ENCODE measurements at places on chromosomes 1 and 21. TPM values are rescaled to one million over a fixed set of nuclear protein-coding genes. Genes with fewer than 3 reads are reported as not detected.
A peak's percentile ranks its signal among the peaks of the same experiment; 100 is the strongest.

The DTL gene
- total RNA-seq, result 2.0 TPM

The RGS7 gene
- not detected for total RNA-seq

The SLC2A5 gene
- 6.4 TPM for total RNA-seq

The DCDC2B gene
- not detected for total RNA-seq

The EPHX1 gene
- 78.6 TPM for total RNA-seq

The ATP1A4 gene
- 0.19 TPM for total RNA-seq

The SLC6A9 gene
- 12.6 TPM for total RNA-seq

The ZNF695 gene
- 0.44 TPM for total RNA-seq

The DCST1 gene
- total RNA-seq, result not detected

The AQP10 gene
- total RNA-seq, result not detected

The HSPG2 gene
- total RNA-seq, result 510 TPM

The TOR1AIP2 gene
- total RNA-seq, result 80.5 TPM

The KRTAP10-8 gene
- total RNA-seq, result not detected

The DNAJC6 gene
- total RNA-seq, result 5.8 TPM

DNA sequence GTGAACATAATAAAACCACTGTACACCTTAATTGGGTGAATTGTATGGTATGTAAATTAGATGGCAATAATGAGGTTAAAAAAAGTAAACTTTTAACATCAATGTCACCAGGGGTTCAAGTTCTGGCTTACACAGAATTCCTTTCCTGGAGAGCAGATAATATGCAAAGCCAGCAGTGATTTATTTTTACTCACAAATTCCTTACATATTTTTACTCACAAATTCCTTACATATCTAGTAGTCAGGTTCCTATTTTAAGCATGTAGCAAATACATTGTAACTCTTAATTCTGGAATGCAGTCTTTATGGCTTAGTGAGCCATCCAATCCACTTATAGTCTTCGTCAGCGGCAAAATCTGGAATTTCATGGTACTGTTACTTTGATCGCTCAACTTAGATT lies 1.3 kb upstream of the UBE4B start:
- peak; percentile 43 for DNase-seq

DNA sequence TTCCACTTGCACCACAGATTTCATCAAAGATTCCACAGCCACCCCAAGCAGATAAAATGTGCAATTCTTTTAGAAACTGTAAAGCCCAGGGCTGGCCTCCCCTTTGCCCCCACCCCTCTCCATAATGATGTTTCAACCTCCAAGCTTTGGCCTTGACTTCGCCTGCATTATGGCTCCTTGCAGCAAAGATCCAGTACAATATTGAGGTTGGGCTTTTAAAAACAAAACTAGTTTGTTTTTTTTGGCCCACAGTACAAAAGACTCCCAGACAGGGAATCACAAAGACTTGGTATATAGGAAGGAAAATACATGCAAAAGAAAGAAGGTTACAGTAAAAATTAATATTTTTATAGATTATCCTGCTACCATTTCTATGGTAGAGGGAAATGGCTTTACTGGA lies 356.5 kb upstream of the PTBP2 start:
- no peak for DNase-seq

DNA sequence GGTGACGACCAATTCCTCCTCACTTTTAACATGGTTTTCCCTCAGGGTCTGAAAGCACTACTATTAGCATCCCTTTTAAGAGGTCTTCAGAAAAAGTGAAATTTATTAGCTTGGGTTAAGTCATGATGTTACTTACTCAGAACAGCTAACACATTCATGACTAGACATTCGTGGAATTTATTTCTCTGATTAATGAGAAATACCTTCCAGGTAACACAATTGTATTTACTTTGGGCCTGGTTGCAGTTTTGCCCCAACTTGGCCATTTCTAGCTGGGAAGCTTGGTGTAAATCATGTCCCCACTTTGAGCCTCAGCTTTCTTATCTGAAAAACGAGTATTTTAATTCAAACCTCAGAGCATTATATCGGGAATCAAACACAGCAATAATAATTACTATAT lies 119.2 kb upstream of the SPATA6 start:
- DNase-seq, result no peak

GRCh38 chr1:226987179-226987536 lies 47.1 kb downstream of the COQ8A start:
- no peak for DNase-seq

- no peak for DNase-seq
Measured at GRCh38 chr1:154524881-154525280, 22.7 kb upstream of the SHE start.

DNA sequence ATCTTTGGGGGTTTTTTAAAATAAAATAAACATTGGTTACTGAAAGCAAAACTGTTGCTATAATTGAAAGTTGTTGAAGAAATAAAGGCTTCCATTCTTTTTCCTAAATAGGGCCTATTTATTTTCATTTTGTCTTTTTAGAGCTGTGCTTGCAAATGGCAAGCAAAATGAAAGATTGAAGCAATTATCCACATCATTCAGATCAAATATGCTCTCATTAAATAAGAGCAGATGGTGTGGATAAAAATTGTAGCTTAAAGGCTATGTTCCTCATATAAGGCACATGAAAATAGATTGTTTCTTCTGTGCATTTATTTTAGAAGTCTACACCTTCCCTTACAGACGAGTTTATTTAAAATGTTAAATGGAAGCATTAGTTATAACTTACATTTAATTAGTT lies 1317.7 kb downstream of the MRPL39 start:
- no peak for DNase-seq

DNA sequence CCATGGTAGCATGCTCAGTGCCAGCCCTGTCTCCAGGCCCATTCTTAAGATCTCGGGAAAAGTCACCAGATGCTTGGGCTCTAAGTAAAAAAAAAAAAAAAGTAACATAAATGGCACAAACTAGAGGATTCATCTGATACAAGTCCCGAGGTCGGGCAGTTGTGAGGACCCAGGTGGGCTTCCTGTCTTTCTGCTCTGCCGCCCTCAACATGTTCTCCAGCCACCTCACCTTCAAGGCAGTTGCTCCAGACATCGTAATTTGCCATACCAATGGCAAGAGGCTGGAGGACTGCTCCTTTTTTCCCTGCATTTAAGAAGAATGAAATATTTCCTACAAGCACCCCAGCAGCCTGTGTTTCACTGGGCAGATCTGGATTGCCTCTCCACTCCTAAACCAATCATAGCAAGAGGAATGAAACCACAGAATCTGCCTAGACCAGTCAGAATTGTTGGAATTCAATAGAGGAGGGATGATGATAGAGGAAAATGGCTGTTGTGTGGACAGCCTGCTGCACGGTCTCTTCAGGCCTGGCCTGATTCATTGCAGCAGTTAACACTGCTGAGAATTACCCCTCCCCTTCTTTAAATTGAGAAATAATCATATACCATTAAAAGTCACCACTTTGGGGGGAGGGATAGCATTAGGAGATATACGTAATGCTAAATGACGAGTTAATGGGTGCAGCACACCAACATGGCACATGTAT lies 5.4 kb downstream of the HMGN2 start:
- no peak for DNase-seq

GRCh38 chr1:15323351-15323988 lies 76.4 kb downstream of the FHAD1 start:
- peak; percentile 82 for DNase-seq

DNA sequence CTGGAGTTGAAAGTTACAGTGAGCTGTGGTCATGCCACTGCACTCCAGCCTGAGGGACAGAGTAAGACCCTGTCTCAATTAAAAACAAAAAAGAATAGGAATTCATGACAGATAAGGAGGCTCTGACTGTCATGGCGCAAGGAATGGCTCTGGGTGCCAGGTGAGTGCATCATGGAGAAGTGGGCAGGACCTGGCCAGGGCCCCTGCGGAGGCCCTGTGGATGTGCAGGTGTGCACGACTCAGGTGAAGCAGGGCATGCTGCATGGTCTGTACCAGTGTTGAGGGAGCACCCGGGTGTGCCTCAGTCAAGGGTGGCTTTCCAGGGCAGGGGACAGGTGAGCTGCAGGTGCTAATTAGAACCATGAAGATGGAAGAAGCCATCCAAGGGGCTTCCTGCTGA lies 14.0 kb downstream of the SLC1A7 start:
- DNase-seq, result no peak

- DNase-seq, result no peak
Measured at GRCh38 chr1:156727926-156728598, at the start of gene METTL25B. Gene METTL25B (plus strand): TSS chr1:156728469. CDS start chr1:156729105, 636 bp downstream.

DNA sequence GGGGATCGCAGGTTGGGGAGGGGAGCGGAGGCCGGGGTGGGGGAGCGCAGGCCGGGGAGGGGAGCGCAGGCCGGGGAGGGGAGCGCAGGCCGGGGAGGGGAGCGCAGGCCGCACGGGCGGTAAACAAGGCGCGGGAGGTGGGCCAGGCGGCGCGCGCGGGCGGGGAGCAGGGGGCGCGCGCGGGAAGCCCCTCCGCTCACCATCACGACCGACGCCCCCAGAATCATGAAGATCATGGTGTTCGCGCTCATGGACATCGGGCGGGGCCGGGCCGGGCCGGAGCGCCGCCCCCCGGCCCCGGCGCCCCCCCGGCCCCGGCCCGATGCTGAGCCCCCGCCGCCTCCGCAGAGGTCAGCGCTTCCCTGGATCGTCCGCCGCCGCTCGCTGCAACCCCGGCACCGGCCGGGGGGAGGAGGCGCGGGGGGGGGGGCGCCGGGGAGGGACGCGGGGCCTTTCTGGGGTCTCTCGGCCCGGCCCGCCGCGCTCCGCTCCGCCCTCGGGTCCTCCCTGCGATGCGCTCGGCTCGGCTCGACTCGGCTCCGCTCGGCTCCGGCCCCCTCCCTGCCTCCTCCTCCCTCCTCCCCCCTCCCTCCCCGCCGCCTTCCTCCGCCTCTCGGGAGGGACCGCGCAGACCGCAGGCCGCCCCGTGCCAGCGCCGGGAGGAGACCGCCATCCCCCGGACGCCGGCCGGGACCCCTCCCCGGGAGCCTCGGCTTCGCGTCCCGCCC lies at the start of gene TMEM240:
TSS of gene TMEM240 (minus strand) at position 535 of the 728 bp plus-strand sequence. CDS start at position 257, 278 bp downstream.
- DNase-seq, result peak; percentile 87

DNA sequence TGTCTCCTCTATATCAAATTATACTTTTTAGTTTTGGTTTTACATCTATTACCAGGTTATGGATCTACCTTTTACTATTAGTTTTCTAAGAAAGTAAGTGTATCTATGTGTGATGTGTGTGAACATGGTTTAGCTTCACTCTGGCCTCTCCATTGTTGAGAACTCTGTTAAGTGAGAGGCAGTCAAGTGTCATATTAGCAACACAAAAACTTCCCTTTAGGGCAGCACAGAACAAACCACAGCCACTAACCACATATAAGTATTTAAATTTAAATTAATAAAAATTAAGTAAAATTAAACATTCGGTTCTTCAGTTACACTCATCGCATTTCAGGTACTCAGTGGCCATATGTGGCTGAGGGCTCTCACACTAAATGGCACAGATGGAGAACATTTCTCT lies 96.6 kb downstream of the DPYD start:
- no peak for DNase-seq

GRCh38 chr1:20160034-20160433 lies 20.9 kb downstream of the PLA2G2F start:
- DNase-seq, result no peak

GRCh38 chr1:247266053-247266452 lies 10.2 kb downstream of the VN1R5 start:
- DNase-seq, result no peak

DNA sequence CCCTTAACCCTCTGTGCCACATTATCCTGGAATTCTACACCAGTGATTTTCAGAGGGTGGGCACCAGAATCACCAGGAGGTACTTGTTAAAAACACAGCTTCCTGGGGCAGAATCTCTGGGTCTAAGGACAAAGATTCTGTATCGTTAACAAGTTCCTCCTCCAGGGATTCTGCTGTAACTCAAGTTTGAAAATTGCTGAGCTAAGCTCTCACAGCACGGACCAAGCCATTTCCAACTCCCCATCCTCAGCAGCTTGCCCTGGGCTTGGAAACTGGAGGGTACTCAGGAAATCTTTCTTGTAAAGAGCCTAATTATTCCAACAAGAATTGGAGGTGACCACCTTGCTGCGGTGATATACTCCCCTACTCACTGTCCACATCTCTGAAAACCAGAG lies 48.8 kb downstream of the TMCO4 start:
- DNase-seq, result no peak

- DNase-seq, result no peak
Measured at GRCh38 chr1:67193704-67194103, 27.4 kb downstream of the IL23R start.

- DNase-seq, result no peak
Measured at GRCh38 chr1:200306944-200307754, 102.7 kb downstream of the ZNF281 start.

DNA sequence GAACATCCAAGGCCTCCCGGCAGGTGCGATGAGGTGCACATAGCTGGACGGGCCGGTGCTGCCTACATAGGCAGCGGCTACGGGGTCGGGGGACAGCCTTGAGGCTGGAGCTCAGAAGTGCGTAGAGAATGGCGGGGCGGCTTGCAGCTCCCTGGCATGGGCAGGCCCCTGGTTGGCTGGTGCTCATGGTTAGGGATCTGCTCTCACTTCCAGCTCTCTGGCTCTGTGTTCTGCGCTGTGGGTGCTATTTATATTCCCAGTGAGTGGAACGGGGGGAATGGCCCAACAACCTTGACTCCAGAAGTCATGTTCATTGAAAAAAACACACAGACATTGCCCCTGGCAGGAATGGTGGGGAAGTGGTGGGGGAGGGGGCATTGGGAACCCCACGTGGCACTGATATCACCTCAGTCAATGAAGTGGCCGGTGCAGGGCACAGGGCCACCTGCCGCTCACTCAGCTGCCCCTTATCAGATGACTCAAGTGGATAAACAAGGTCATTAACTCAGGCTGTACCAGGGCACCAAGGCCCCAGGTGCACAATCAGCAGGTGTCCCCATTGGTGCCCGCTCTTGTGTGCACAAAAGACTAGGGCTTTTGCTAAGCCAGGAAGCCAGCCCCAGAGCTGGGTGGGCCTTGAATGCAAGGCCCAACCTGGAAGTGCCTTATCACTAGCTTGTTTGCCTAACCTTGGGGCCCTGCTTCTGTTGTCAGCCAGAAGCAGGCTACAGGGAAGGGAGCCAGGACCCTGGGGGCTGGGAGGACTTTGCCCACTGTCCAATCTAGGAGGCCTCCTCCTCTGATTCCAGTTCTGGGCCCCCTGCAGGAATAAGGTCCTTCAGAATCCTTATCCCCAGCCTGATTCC lies at the start of gene NR0B2:
TSS of gene NR0B2 (minus strand) at position 222 of the 866 bp plus-strand sequence. CDS start at position 187, 35 bp downstream.
- DNase-seq, result peak; percentile 17

DNA sequence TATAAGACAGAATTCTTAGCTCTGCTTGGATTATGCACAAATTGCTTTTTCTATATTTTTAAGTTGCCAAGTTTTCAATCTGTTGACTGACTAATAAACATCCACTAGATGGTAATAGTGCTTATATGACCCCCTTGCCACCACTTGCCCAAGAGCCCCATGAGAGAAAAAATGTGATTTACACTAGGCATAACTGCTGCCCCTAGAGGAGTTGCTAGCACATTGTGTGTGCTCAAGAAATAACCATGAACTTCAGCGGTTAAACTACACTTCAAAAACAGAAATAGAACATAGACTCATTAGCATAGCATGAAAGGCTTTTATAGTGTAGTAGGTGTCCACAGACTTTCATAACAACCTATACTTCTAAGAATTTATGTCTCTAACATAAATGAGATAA lies 61.4 kb downstream of the BRINP3 start:
- no peak for DNase-seq

GRCh38 chr1:244893836-244894235 lies 29.5 kb upstream of the HNRNPU start:
- DNase-seq, result no peak

- DNase-seq, result peak; percentile 76
Measured at GRCh38 chr1:233242827-233243483, 52.6 kb downstream of the PCNX2 start.

Measured in kidney (tissue), 22 donors.